ENCODE measurements at places on chromosomes 5 and 9.
A peak's percentile ranks its signal among the peaks of the same experiment; 100 is the strongest.

DNA sequence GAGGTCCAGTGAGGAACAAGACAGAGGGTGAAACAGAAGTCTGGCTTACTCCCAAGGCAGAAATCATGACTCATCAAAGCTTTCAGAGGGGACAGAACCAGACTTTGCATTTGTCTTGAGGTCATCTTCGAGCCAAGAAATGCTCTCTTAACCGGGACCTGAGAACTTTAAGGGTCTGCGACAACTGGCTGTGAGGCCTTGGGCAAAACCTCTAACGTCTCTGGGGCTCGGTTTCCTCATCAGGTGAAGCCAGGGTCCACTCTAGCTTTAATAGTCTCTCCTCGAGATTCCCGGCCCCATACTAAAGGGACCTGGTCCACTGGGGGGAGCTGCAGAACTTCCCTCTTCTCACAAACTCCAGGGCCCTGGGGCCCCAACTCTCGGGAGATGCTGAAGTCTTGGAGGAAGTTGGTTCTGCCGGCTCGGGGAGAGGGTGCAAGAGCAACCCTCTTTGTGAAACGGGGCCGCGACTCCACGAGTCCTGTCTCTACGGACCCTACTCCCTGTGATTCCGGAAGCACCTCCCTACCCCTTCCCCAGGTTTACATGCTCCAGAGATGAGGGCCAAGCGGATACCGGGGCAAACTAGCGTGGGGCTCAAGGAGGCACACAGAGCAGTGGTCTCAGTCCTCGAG, 2.6 kb downstream of the GLIS3 start:
- DNase-seq: peak; percentile 46

GRCh38 chr9:36968574-36969215, 65.4 kb downstream of the PAX5 start:
- no peak for DNase-seq

DNA sequence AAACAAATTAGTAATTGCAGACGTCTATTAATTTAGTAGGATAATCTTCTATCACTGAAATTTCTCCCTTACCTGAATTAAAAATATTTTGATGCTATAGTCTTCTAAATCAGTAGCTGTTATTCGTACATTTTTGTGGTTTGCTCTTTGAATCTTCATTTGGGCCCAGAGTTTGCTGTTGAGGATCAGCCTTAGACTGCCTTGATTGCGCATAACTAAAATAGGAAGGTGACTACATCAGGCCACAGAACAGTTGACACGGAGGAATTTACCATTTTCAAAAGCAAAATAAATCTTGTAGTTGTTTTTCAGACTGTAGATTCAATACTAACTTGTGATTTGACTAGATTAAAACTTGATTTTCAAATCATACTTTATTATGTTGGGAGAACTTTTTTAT, 11.8 kb upstream of the NADK2 start:
- no peak for DNase-seq

- no peak for DNase-seq
Measured at GRCh38 chr5:163758283-163758711, 252.9 kb downstream of the MAT2B start.

DNA sequence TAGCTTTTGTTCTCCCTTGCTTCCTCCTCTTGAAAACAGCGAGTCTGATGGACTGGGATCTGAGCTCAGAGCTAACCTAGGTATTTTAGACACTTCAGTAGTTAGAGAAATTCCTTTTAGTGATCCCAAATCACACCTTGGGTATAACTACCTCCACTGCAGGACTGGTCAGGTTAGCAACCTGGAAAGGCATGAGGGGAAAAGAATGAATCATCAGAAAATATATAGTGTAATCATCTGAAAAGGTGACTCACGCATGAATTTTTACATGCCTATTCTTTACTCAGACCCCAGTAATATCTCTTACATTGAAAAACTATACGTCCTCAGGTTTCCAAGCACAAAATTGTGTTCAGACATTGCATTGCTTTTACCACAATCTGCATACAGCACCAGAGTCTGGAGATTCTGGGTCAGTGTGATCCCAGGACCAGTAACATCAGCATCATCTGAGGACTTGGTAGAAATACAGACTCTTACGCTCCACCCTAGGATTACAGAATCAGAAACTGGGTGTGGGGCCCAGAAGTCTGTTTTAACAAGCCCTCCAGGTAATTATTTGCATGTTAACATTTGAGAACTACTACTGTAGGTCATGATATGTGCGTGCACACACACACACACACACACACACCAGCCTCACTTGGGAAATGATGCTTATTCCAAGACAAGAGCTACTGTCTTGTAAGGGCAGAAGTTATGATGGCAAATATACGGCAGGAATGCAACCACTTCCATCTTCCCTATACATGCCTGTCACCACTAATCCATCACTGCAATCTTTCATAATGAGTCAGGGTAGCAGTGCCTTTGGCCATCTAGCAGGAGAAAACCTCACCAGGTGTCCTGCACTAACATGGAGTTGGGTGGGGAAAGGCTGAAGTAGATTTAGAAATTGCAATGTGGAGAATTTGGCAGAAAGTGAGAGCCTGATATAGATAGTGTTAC, 271.6 kb upstream of the MAP3K1 start:
- DNase-seq: no peak

GRCh38 chr5:150637245-150638052, 3.0 kb upstream of the SYNPO start:
- DNase-seq: no peak

Data from WERI-Rb-1 (cell line).